ENCODE measurements at places on chromosomes 16 and 17.

GRCh38 chr16:30535106-30535776 is 583 bp upstream of the ZNF747 start:
- DNase-seq, result no peak

- no peak for DNase-seq
Measured at GRCh38 chr17:37327341-37328090, 48.3 kb upstream of the C17orf78 start.

DNA sequence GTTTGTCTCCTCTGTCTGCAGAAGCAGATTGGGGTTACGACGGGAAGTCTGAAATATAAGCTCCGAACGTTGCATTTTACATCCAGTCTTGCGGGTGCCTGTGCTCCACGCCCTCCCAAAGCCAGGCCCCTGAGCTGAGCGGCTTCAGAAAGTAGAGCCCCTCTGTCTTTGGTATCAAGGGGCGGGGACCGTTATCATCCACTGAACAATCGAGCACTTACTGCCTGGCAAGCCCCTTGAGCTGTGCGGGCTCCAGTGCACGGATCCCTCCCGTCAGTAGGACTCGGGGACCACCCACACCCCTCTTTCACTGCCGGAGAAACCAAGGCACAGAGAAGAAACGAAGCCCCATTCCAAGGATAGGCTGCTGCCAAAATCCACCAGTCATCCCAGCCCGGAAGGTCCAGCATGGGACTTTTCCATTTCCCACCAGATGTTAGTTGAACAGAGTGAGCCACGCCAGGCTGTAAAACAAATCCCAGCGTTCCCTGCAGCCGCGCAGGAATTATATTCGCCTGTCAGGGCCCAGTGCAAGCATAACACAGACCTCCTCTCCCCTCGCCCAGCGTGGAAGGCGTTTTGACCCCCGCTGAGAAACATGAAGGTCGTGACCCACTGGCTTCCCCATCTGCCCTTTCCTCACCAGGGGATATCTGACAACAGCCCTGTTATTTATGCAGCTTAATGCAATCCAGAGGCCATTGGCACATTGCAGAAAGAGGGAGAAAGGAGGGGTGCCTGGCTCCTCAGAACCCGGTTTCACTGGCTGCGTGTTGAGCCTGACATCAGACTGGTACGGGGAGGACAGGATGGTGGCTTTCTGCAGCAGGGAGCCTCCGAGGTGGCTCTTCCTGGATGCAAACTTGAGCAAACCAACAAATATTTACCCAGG is 212.2 kb upstream of the FOXF1 start:
- DNase-seq, result no peak

DNA sequence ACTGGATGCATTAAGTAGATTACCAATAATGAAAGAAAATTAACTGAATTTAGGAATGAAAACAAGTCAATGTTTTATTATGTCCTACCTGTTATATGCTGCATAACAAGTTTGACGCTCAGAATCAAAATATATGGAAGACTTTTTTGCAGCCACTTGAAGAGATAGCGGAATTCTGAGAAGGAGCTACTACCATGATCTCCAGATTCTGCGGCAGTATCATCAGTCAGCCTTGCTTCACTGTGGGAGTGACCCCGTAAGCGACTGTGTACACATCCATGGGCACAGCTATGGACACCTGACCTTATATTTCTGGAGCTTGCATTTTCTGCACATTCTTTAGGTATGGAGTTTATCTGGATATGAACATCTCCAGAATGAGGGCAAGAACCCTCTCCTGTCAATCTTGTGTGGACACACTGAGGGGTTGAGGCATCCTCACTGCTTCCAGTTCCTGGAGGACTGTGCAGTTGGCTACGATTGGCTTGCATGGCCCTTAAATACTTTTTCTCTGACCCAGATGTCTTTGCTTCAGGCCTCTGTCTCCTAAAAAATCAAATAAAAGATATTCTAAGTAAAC is 1.7 kb downstream of the RNFT1 start:
- DNase-seq, result no peak

GRCh38 chr16:86597126-86597879 is 19.0 kb downstream of the FOXL1 start:
- no peak for DNase-seq

DNA sequence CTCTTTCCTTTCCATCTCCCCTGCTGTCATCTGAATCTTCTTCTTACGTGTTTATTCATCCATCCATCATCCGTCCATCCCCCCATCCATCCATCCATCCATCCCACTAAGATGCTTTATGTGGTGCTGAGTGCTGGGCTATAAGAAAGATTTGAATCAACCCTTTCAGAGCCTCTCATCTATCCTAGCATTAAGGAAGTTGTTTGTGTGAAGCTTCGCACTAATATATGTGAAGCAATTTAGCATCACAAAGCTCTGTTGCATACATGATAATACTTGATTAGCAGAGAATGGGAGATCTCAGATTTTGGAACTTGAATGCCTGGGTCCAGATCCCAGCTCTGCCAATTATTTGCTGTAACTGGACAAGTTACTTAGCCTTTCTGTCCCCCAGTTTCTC is 255.7 kb downstream of the SHISA9 start:
- DNase-seq, result no peak

- DNase-seq, result no peak
Measured at GRCh38 chr17:49196520-49196919, 13.9 kb downstream of the GNGT2 start.

DNA sequence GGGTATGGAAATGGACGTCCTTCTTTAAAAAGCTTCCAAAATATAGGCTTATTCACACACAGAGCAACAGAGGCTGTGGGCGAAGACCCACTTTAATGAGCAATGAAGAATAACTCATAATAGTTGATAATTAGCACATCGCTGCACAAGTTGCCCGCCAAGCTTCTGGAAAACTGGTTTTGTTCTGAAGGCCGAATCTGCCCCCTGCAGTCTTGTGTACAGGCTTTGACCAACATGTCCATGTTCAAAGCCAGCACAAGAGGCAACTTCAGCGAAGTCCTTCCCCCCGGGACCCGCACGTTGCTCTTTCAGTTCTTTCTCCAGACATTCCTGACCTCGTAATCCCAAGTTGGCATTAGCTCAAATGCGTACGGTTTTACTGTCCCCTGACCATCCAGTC is 73.3 kb downstream of the IRX5 start:
- no peak for DNase-seq

DNA sequence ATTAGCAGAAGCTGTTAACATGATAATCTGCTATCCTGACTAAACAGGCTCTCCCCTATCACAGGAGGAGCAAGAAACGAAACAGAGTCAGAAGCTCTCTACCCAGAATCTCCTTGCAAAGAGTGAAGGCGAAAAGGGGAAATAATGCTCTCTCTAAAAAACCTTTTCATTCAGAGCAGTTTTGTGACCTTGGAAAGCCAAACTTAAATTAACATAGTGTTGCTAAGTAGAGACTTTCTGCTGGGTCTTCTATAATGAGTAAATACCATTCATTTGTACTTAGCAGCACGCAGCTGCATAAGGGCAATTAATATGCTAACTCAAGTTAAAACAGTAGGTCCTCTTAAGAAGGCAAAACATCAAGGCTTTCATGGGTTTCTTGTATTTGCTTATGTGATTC is 101.7 kb upstream of the GPR139 start:
- DNase-seq, result no peak

- DNase-seq, result peak; percentile 59
Measured at GRCh38 chr16:89563639-89564392, 3.3 kb downstream of the RPL13 start.

GRCh38 chr16:64092271-64092670 is 1029.6 kb downstream of the CDH11 start:
- peak; percentile 55 for DNase-seq

- DNase-seq, result no peak
Measured at GRCh38 chr17:41956522-41956921, 10.1 kb upstream of the CNP start.

- no peak for DNase-seq
Measured at GRCh38 chr17:82094931-82095776, 2.9 kb downstream of the FASN start.

GRCh38 chr16:11121083-11121608 is 134.9 kb downstream of the SOCS1 start:
- DNase-seq, result no peak

GRCh38 chr17:28720247-28720996 is 637 bp downstream of the RPL23A start:
- peak; percentile 59 for DNase-seq

DNA sequence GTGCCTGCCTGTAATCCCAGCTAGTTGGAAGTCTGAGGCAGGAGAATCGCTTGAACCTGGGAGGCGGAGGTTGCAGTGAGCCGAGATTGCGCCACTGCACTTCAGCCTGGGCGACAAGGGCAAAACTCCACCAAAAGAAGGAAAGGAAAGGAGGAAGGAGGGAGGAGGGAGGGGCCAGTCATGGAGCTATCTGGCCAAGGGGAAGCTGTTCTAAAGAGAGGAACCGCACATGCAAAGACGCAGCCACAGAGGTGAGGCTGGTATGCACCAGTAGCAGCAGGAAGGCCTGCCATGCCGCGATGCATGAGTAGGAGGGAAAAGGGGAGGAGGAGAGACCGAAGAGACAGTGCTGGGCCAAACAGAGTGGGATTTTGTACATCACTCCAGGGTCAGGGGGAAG is 35.9 kb downstream of the HSBP1 start:
- DNase-seq, result no peak

- DNase-seq, result no peak
Measured at GRCh38 chr17:74839990-74840852, 19.5 kb downstream of the GRIN2C start.

DNA sequence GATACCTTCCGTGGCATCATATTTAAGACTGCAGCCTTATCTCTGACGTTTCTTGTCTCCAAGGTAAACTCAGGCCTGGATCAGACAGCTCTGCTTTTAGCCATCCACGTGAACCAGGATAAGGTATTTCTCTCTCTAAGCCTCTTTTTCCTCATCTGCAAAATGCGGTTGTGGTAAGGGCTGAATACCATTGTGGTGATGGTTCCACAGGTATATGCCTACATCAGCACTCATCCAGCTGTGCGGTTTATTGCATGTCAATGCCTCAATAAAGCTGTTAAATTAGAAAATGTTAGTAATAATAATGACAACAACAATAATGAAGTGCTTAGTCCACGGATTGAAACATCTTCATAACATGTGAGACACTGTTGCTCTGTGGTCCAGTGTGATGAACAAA is 104.4 kb downstream of the GRIN2A start:
- DNase-seq, result no peak

DNA sequence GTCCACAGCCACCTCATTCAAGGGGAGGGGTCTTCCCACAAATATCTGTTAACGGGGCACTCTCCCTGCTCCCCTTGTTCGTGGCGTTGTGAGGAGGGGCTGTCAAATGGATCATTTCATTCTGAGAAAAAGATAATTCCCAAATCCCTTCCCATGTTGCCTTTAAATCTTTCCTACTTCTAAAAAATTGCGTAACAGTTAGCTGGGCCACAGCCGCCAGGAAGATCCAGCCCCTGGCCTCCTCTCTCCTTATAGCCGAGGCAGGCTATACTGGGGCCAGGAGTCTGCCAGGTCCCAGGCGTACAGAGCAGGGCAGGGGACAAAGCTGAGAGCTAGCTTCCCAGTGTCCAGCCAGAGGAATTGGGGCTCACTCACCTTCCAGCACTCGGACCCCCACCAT is 430 bp downstream of the C16orf89 start:
- no peak for DNase-seq

DNA sequence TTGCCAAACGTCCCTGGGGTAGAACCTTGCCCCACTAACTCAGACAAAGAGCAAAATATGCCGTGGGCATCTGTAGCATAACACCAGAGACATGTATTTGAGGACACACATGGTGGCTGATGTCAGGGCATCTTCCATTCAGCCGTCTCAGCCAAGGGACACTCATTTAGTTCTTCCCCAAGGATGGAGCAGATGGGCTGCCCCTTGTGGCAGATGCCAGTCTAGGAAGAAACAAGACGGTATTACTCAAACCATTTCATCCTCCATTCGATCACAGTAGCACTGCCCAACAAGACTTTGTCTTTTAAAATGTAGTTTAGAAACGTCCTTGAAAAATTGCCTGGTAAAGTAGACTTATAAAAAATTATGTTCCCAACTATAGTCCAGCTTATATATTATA is 937.6 kb upstream of the EEF2KMT start:
- no peak for DNase-seq

DNA sequence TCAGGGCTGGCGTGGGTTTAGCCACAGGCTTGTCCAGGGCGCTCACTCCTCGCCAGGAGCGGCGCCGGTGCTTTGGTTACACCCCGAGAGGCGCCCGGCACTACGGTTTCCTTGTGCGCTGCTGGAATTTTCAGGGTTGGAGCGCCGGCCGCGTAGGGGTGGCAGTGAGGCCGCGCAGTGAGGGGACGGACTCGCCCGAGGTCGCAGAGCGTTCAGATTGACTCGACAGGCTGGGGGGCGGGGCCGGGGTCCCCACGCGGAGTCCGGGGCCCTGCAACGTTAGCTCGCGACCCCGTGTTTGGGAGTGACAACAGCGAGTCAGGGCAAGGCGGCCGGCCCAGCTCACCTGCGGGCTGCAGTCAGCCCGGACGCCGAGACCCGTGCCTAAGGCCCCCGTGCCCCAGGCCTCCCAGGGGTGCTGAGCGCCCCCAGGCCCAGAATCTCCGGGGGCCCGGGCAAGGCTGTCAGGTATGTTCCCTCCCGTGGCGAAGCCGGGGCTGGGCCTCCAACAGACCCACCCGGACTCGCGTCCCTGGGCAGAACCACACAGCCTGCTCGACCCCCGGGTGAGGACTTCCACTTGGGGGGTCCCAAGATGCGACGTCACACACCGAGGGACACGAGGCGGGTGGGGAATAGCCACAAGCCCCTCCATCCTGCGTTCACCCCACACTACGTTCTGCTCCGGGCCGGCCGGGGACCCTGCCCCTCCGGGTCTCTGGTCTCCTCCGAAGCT is 1.3 kb upstream of the ACTG1 start:
- DNase-seq, result peak; percentile 83

GRCh38 chr16:76484020-76484419 is 206.8 kb downstream of the CNTNAP4 start:
- DNase-seq, result no peak

GRCh38 chr17:28526381-28526780 is 20.2 kb downstream of the FOXN1 start:
- no peak for DNase-seq

DNA sequence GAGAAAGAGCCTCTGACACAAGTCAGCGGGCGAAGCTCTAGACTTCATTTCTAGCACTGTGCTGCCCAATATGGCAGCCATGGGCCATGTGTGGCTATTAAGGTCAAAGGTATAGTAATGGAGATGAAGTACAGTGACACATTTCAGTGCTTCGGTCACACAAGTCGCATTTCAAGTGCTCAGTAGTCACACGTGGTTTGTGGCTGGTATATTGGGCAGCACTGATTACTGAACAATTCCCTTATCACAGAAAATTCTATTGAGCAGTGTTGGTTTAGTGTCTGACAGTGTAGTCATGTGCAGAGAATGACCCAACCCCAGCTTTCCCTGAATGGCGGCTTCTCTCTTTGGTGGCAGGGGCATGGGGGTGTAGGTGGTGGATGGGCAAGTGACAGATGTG is 84.9 kb upstream of the SDK2 start:
- no peak for DNase-seq
